ENCODE measurements at places on chromosomes 6 and 20.

DNA sequence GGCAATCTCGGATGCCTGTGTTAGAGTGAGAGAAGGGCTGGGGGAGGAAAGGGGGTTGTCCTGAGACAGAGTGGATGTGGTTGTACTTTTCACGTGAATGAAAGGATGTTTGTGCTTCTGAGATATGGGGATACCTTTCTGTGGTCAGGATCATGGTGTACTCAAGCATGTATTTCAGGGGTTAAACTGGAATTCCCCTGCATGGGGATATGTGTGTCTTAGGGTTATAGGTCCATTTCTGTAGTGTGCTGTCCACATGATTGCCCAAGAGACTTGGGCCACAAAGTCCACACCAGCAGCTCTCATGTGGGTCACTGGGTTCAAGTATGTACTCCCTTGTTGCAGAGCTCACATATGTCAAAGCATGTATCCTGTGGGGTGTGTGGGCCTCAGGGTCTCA, 10.5 kb downstream of the SYNGAP1 start:
- DNase-seq, result no peak

GRCh38 chr20:45919542-45920399, 7.8 kb upstream of the PLTP start:
- no peak for DNase-seq

DNA sequence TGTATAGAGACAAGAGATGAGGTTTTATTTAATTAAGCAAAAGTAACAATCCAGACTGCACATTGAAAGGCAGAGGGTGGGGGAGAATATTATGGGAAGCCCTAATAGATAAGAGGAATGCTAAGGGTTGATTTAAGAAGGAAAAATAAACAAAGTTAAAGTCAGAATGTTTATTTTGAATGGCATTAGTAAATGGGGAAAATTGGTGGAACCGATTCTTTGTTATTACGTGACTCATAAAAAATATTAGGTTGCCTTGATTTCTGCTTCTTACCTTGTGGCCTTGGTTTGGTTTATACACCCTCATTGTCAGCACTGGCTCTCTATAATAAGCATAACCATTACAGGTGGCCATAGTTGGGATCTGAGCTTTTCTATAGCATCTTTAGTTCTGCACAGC, 674.8 kb upstream of the CITED2 start:
- DNase-seq, result no peak

DNA sequence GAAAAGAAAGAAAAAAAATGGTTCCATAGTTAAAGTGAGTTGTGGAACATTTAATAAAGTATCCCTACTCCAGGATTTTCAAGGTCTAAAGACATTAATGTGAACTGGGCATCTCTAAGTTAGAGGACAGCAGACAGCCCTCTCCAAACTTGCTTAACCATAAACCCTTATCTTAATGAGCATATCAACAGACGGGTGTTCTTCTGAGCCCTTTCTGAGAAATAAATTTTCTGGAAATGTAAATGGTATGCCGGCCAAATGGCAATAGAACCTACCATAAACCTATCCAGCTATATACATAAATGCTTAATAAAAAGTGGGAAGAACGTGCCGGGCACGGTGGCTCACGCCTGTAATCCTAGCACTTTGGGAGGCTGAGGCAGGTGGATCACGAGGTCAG, 12.5 kb downstream of the SLC18B1 start:
- no peak for DNase-seq

- no peak for DNase-seq
Observed at GRCh38 chr6:108312605-108313004, 17.8 kb downstream of the AFG1L start.

DNA sequence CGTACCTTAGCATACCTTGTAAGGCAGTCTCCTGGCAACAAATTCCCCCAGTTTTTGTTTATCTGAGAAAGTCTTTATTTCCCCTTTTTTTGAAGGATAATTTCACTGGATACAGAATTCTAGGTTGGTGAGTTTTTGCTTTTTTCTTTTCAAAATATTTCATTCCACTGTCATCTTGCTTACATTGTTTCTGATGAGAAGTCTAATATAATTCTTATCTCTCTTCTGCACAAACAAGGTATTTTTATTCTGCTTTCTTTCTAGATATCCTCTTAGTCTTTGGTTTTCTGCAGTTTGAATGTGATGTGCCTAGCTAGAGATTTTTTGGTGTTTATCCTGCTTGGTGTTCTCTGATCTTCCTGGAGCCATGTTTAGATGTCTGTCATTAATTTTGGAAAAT, 57.7 kb upstream of the EZR start:
- no peak for DNase-seq

- DNase-seq, result no peak
Observed at GRCh38 chr6:24845578-24845977, 46.9 kb upstream of the ARMH2 start.

DNA sequence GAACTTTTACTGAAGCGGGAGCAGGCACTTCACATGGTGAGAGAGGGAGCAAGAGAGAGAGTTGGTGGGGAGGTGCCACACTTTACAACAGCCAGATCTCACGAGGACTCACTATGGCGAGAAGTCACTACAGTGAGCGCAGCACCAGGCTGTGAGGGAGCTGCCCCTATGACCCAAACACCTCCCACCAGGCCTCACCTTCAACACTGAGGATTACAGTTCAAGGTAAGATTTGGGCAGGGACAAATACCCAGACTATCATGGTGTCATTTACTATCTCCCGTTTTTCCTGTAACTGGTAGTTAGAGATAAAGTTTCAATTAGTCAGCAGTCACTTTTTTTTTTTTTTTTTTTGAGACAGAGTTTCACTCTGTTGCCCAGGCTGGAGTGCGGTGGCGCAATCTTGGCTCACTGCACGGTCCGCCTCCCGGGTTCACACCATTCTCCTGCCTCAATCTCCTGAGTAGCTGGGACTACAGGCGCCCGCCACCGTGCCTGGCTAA, 7.8 kb downstream of the RBCK1 start:
- no peak for DNase-seq

DNA sequence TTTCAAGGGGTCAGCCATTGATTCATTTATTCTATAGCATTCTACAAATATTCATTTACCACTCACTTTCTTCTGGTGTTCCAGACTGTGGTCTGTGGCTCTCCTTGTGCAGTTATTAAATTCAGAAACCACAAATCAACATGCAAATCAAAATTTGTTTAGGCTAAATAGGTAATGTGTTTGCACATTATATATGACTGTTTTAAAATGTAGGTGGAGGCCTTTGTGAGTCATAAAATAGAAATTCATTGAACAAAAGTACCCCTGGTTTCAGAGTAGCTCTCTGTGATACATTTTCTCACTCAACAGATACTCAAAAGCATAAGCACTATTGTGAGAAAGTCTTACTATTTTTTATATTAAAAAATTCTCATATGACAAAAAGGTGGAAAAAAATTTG, 385.5 kb upstream of the TSHZ2 start:
- no peak for DNase-seq

GRCh38 chr6:27531772-27532459, 59.0 kb upstream of the ZNF184 start:
- DNase-seq, result no peak

- no peak for DNase-seq
Observed at GRCh38 chr6:133359256-133359655, 118.1 kb downstream of the EYA4 start.

GRCh38 chr20:37649676-37650370, 44.0 kb upstream of the CTNNBL1 start:
- DNase-seq, result no peak

GRCh38 chr6:41939848-41940758, 1.5 kb downstream of the CCND3 start:
- DNase-seq, result peak; percentile 43

- no peak for DNase-seq
Observed at GRCh38 chr6:37109714-37110499, 60.0 kb upstream of the PIM1 start.

DNA sequence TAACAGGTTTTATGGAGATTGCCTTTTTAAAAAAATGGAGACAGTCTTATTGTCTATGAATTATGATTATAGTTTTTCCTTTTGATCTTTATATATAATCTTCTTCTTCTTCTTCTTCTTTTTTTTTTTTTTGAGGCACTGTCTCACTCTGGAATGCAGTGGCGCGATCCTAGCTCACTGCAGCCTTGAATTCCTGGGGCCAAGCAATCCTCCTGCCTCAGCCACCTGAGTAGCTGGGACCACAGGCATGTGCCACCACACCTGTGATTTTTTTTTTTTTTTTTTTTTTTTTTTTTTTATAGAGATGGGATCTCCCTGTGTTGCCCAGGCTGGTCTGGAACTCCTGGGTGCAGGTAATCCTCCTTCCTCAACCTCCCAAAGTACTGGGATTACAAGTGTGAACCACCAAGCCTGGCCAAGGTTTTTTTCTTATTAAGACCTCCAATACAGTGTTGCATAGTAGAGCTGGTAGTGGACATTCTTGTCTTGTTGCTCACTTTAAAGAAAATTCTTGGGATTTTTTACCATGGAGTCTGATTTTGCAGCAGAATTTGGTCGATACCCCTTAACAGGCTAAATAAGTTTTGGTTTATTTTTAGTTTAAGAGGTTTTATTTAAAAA, 46.5 kb downstream of the STK4 start:
- no peak for DNase-seq

DNA sequence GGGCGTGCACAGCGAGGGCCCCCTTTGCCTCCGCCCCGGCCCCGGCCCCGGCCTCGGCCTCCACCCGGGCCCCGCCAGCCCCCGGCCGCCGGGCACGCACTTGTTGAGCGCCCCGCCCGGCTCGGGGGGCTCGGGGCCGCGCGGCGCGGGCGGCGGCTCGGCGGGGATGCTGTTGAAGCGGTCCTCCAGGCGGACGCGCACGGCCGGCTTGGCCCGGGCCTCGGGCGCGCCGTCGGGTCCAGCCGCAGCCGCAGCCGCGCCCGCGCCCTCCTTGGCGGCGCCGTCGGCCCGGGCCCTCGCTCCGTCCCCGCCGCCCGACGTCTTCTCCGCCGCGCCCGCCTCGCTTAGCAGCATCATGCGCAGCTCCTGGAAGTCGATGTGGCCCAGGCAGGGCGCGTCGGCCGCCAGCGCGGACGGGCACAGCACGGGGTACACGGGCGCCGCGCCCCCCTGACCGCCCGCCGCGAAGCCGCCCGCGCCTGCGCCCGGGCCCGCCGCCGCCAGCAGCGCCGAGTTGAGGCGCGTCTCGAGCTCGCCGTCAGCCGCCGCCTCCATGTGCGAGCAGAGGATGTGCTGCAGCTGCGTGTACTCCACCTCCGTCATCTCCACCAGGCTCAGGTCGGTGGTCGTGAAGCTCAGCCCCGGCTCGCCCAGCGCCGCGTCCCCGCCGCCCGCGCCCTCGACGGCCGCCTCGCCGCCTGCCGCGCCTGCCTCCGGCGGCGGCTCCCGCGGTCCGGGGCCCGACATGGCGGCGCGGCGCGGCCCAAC, 514 bp downstream of the TCFL5 start:
- peak; percentile 22 for DNase-seq

DNA sequence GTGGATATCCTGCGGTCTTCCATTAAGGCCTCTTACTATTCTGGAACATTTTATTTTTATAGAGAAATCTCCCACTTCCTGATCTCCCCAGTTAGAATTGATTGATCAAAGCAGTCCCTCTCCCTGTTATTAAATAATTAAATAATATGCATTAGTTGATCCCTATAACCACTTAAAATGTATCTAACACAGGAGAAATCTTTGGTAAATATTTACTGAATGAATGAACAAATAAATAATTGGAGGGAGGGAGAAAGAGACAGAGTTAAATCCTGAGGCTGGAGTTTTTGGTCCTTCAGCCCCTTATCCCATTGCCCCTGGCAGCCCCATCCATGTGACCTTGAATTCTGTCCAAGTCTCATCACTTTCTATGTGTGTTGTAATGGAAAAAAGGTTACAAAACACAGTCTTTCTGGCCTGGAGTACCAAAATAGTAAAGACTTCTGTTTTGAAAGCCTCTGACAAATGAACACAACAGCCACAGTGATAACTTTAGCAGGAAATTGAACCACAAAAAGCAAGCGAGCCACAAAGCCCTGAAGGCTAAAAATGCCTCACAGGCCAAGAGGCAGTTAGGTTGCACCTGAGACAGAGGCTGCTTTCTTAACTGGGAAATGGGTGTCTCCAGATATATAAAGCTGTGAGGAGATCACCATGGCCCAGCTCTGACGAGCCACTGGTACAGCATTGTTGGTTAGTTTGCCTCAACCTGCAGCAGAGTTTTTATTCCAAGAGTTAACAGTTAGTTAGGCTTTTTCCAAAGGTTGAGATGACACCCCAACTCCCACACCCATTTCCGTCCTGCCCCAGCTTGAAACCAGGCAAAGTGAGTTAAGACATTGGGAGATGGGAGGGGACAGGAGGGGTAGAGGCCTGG, 11.3 kb downstream of the NT5E start:
- peak; percentile 21 for DNase-seq

DNA sequence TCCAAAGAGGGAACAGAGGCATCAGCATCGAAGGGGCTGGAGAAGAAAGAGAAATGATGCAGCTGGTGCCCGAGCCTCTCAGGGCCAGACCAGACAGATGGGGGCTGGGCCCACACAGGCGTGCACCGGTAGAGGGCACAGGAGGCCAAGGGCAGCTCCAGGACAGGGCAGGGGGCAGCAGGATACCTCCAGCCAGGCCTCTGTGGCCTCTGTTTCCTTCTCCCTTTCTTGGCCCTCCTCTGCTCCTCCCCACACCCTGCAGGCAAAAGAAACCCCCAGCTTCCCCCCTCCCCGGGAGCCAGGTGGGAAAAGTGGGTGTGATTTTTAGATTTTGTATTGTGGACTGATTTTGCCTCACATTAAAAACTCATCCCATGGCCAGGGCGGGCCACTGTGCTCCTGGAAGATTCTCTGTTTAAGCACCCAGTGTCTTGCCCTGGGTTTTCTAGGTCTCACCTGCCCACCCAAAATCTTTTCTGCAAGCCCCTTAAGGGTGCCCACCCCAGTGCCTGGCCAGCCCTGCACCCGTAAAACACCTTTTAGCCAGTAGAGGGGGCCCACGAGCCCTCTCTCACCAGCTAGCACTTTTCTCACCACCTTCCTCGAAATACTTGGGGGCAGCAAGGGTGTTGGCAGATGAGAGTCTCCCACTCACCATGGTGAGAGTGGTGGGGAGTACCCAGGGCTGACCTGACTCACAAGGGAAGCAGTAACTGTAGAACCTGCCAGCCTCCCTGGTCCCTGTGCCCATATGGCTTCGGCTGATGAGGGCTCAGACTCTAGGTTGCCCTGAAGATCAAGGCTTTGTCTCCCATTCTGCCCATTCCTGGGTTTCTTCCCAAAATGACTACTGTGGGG, 35.7 kb upstream of the ID1 start:
- DNase-seq, result peak; percentile 32

GRCh38 chr6:52535711-52536423, 41.0 kb downstream of the TRAM2 start:
- DNase-seq, result no peak

DNA sequence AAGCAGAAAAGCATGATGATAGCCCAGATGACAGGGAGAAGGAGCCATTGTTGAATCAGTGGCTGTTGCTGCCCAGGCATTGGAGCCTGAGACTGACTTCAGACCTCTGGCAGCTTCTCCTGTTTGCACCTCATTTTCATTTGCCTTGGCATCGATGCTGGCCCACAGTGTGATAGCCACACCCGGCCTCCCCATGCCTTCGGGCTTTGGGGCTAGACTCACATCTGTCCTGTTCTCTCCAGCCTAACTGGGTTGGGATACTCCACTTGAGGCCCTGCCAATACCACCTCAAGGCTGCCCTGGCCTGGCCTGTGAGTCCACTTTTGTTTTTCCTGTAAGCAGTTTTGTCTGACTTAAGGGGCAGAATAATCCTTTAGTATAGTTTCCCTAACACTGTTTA, 140.4 kb downstream of the UST start:
- no peak for DNase-seq

GRCh38 chr6:128370072-128370471, 150.3 kb downstream of the PTPRK start:
- no peak for DNase-seq

GRCh38 chr6:15952231-15953151, 176.4 kb upstream of the MYLIP start:
- DNase-seq, result no peak

GRCh38 chr20:47506850-47507249, 5.2 kb downstream of the NCOA3 start:
- no peak for DNase-seq

Measured in stimulated activated CD8-positive, alpha-beta memory T cell treated with anti-CD3 and anti-CD28 coated beads, Interleukin-2, amount 100 ng/mL, for 48 hours (primary cell).